NCI-H510A treated with DMSO at 0.1 percent for 48 hours (cell line): ENCODE measurements at places on chromosomes 7 and 10.

GRCh38 chr7:81492910-81493309 lies 276.9 kb downstream of the HGF start:
- DNase-seq, result no peak

- DNase-seq, result peak; percentile 27
Observed at GRCh38 chr7:151083071-151083823, at the start of gene TMUB1. Gene TMUB1, minus strand, starts transcription at chr7:151083493. Its CDS starts 930 bp downstream, at chr7:151082563.

- DNase-seq, result no peak
Observed at GRCh38 chr7:42210779-42211178, 26.2 kb downstream of the GLI3 start.

GRCh38 chr10:25017154-25017590 lies 760 bp downstream of the THNSL1 start:
- DNase-seq, result peak; percentile 47

DNA sequence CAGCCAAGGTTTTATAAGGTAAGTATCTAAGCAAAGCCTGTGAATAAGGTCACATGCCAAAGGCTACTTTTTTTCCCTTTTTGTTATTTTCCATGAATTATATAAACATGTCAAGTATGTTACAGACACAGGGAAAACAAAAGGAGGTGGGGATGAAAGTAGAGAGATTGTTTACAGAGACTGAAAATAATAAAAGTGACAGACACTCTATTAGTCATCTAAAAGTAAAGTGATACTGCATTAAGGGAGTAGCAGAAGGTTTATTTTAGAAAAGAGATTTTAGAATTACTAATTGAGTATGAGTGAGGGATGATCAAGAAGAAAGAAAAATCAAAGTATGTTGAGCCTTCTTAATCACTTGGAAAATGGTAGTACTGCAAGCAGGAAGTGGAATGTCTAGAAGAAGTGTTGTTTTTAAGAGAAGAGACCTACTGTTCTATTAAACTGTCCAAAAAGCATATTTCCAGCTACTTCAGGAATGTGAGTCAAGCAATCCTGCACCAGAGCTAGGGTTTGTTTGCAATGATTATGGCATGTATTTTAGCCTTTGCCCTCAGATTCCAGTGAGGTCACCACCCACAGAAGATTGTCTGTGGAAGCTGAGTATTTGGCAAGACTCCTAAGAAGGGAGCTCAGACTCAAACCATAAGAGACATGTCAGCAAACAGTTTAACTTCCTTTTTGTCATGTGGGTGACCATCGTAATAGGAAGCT lies 177.9 kb upstream of the PLXDC2 start:
- DNase-seq, result no peak

DNA sequence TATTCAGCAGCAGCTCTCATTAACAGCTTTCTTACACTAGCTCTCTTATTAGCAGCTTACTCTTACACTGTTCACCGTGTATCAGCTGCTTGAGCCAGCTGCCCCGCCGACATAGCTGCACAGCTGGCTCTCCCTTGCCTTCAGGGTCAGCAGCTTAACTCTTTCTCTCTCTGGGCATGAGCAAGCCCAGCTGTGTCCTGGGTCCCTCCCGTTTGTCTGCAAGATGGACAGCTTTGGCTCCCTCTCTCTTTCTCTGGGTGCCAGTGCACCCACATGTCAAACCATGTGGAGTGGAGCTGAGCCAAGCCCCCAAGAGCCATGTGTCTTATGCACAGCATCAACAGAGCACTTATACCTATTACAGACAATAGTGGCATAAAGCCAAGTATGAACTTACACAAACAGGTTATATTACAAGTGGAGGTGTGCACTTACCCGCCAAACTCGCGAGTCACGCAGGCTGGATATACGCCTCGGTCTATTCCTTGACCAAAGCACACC lies 35.7 kb upstream of the MTPAP start:
- DNase-seq, result peak; percentile 69

GRCh38 chr7:38318803-38319416 lies 45.5 kb upstream of the TARP start:
- peak; percentile 73 for DNase-seq

- DNase-seq, result no peak
Observed at GRCh38 chr10:61541960-61542359, 88.8 kb upstream of the TMEM26 start.

DNA sequence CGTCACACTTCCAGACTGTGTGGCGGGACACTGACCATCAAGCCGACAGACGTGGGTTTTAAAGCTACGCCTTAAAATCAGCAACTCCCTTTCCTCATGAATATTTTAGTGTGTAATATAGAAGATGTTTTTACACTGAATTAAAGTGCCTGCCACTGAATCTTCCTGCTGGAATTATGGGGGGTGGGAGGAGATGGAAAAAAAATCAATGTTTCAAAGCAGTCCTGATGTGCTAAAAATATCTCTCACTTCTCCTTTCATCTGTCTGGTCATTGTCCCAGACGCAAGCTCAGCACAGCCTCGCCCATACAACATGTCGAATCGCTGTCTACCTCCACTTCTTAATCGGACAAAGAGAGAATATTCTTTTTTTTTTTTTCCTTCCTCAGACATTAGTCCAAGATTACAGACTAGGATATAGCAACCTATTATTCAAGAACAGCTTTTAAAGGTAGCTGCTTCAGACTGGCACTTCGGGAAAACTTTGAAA lies 165.1 kb upstream of the KLF14 start:
- DNase-seq, result no peak

DNA sequence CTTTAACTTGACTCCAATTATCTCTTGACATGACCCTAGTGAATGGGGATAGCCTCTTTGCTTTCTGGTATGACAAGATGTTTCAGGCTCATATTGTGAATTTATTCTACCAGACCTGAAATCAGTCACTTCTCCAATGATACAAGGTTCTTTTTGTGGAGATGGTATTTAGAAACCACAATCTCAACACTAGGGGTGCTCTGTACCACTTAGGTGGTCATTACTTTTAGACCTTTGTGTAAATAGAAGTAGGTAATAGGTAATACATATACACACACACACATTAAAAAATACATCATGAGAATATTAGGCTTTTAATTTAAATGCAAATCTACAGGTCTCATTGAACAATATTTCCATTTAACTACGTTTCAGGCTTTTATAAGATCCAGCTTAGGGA lies 199.0 kb upstream of the RHOBTB1 start:
- DNase-seq, result no peak

- DNase-seq, result no peak
Observed at GRCh38 chr7:18803923-18804322, 308.4 kb downstream of the HDAC9 start.

GRCh38 chr7:141042222-141043193 lies 27.8 kb upstream of the MRPS33 start:
- no peak for DNase-seq

DNA sequence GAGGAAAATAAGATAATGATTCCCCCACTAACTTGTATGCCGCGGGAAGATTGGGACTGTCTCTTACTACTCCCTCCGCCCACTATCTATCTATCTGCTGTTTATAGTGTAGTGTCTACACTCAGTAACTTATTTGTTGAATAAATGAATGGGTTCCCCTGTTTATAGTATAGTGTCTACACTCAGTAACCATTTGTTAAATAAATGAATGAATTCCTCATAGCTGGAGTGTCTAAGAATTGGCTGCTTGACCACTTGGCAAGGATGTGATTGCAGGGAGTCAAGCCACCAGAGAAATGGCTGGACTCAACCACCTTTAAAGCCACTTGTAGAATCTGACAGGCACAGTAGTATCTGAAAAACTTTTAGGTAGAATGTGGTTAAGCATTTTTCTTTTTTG lies 147.1 kb downstream of the TRIL start:
- DNase-seq, result no peak

- DNase-seq, result no peak
Observed at GRCh38 chr7:106452031-106452851, 167.5 kb upstream of the NAMPT start.
